Upper lobe of left lung (tissue), 6 donors: ENCODE measurements at places on chromosomes 4 and X. TPM values are rescaled to one million over a fixed set of nuclear protein-coding genes. Genes with fewer than 3 reads are reported as not detected.

The C4orf50 gene
- total RNA-seq, result 1.3 TPM

GRCh38 chr4:138537731-138538490 lies 295.8 kb upstream of the SLC7A11 start:
- DNase-seq, result no peak

GRCh38 chr4:124163401-124163800 lies 549.1 kb downstream of the ANKRD50 start:
- no peak for DNase-seq

The DYNLT3 gene
- total RNA-seq, result 29.2 TPM

DNA sequence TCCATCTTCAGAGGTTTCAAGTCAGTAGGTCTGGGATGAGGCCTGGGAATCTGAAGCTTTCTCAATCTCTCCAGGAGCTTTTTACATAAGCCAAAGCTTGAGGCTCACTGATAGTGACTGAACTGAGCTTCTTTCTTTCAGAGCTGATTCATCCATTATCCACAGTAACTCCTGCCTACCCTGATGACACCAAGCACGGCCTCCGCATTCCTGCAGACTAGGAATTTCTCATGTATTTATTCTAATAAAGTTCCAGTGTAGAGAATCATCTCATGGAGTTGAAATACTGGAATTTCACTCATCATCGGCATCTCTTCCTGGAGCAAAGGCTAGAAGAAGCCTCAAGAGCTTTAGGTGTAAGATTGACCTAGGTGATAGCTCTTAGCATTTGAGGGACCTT lies 12.1 kb upstream of the DCTD start:
- no peak for DNase-seq
